CD4-positive, alpha-beta T cell treated with Interleukin-6 for 4 hours (primary cell): ENCODE measurements at places on chromosomes 12 and 14.

DNA sequence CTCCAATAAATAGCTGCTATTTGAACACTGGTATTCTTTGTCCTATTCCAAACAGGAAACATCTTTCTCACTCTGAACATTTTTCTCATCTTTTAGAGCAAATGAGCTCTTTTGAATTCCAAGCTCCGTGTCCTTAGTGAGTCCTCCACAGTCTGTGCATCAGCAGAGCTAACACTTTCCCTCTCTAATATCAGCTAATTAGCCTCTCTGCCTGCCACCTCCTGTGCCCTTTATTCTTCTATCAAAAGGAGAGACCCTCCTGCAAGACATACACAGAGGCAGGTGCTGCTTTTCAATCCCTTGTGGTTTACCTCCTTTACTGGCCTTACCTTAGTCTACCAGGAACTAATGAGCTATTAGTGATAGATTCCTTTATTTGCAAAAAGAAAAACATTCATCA lies 178.5 kb downstream of the SLC35F4 start:
- no peak for DNase-seq

- no peak for DNase-seq
Observed at GRCh38 chr12:87529413-87529812, 499.8 kb downstream of the C12orf50 start.

- no peak for DNase-seq
Observed at GRCh38 chr12:124229520-124229919, 65.4 kb upstream of the RFLNA start.

DNA sequence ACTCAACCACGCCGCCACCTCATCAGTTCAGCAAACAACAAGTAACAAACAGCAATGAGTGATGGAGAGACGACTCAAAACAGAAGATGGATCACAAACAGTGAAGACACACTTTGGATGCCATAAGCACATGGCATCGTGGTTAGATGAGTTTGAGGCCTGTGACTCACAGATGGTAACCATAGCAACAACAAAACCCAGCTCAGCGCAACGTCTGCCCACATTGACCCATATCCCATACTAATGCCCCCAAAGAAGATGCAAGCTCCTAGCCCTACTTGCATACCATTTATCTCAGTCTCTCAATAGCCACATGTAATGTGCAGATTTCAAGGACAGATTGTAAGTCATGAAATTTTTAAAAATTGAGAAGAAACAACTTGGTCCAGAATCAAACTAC lies 1322.3 kb upstream of the TMEM132C start:
- no peak for DNase-seq

GRCh38 chr12:12901158-12901791 lies 9.9 kb downstream of the GPRC5A start:
- DNase-seq, result no peak

- DNase-seq, result no peak
Observed at GRCh38 chr14:68033336-68033932, 213.9 kb downstream of the RAD51B start.

DNA sequence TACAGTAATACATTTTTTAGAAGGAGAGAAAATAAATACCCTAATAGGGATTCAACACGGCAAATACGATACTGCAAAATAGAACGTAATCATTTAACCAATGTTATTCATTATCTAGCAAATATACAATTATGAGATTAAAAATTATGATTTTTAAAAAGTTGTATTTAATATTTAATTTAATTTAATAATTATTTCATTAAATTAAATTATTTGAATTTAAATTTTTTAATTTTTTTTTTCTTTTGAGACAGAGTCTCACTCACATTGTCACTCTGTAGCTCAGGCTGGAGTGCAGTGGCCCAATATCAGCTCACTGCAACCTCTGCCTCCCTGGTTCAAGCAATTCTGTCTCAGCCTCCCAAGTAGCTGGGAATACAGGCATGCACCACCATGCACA lies 42.0 kb downstream of the GXYLT1 start:
- DNase-seq, result no peak

- DNase-seq, result no peak
Observed at GRCh38 chr14:28143316-28143715, 623.3 kb upstream of the FOXG1 start.
